ENCODE measurements at places on chromosomes 7 and 10.

- DNase-seq: no peak
Measured at GRCh38 chr10:70714245-70714644, 41.9 kb downstream of the ADAMTS14 start.

GRCh38 chr10:93478873-93479272 lies 3.3 kb downstream of the MYOF start:
- DNase-seq: no peak

DNA sequence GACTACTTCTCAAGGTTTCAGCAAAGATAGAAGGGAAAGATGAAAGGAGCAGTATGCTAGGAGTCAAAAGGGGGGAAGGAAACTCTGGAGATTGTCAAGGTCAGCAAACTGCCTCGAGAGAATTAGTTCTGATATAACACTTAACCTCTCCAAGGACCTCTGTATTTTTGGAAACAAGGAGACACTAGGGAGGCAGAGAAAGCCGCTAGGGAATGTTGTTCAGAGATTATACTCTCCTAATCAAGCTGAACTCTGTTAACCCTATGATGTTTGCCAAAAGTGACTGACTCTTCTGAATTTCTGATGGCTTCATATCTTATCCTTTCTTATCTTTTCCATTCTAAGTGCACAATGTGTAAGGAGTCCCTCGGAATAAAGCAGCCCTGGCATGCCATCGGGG lies 27.1 kb downstream of the CREM start:
- DNase-seq: no peak

GRCh38 chr10:80702143-80702542 lies 164.4 kb downstream of the SH2D4B start:
- DNase-seq: no peak
